AG04449 (cell line): ENCODE measurements at places on chromosomes 13 and 19.
A peak's percentile ranks its signal among the peaks of the same experiment; 100 is the strongest.

- DNase-seq: no peak
These were observed 1163.1 kb downstream of the UQCRFS1 start for GRCh38 chr19:28049875-28050274.

DNA sequence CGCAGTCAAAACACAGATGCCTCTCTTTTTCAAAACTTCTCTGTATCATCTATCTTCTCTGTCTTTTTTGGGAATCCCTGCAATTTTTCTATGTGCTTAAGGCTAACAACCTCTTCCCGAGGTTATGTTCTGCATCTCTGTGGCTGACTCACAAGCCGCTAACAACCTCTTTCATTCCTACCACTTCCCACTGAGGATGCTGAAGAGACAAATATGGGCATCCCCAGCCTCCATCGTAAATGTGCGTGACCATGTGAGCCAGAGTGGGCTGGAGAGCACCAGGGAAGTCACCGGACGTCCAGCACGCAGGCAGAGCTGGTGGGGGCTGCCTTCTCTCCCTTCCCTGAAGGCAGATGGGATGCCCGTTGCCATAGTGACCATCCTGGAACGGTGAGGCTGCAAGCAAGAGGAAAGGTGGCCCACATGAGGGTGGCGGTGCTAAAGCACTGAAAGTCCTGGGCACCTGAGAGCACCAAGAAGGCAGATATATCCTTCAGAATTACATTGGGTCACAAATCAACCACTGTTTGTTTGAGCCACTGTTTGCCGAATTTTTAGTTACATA, 122.8 kb downstream of the SHISA2 start:
- DNase-seq: no peak

DNA sequence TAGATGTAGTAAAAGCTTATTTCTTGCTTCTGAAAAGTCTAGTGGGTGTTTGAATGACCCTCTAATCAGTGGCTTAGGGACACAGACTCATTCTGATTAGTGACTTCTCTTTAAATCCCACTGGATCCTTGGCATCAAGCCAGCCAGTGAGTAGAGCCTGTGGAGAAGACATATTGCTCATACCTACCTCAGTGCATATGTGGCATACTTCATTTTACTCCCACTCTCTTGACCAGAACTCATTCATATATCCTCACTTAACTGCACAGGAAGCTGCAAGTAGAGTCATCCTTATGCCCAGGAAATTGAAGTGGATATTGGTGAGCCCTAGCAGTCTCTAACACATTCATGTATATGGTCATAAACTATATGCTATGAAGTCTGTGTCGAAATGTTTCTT, 148.3 kb downstream of the PDS5B start:
- DNase-seq: peak; percentile 34

GRCh38 chr13:31043957-31044356, 111.5 kb downstream of the TEX26 start:
- no peak for DNase-seq

GRCh38 chr13:20127262-20127561, 33.6 kb downstream of the GJA3 start:
- DNase-seq: no peak

- no peak for DNase-seq
These were observed 367.6 kb downstream of the DNAJC15 start for GRCh38 chr13:43391036-43391435.

- no peak for DNase-seq
These were observed 38.2 kb downstream of the ARRDC2 start for GRCh38 chr19:18046059-18046718.

GRCh38 chr19:47106821-47107201, 6.8 kb downstream of the ZC3H4 start:
- no peak for DNase-seq

GRCh38 chr19:5827342-5827890, 12.1 kb downstream of the FUT6 start:
- DNase-seq: no peak

- DNase-seq: no peak
These were observed 142.0 kb downstream of the ZNF737 start for GRCh38 chr19:20423381-20424197.

DNA sequence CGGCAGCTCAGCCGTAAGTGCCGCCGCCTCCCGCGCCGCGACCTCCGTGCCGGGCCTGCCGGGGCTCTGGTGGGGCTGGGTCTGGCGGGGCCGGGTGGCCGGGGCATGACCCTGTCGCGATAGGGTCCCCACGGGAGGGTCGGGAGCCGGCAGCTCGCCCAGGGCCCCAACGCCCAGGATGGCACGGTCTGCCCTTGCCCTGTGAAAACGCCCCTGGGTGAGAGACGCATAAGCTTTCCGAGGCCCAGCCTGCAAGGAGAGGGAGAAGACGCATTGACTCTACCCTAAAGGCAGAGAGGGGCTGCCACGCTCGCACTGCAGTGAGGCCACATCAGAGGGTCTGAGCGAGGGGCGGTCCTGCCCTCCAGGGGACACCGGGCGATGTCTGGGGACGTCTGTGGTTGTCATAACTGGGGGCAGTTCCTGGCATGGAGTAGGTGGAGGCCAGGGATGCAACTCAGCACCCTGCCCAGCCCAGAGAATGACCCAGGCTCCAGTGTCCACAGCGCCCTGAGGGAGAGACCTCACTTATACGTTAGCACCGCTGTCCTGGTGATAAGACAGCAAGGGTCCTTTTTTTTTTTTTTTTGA, 539 bp downstream of the ZNF554 start:
- no peak for DNase-seq

- DNase-seq: no peak
These were observed 97.3 kb upstream of the SOX1 start for GRCh38 chr13:111969551-111970135.

GRCh38 chr13:106815545-106815944, 247.6 kb upstream of the ARGLU1 start:
- DNase-seq: no peak

DNA sequence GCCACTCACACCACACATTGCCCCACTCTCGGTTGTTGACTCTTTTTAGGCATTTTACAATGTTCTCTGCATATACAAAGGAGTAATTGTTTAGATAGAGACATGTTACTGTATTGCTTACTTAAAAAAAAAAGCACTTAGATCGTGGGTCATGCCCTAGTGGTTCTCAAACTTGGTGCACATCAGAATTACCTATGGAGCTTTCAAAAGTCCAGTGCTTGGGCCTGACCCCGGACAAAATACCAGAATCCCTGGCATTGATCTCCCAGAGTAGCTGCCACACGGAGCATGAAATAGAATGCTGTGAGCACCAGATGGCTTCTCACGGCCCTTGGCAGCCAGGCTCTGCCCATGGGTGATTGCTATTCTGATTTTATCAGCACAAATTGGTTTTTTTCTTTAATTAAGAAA, 20.0 kb downstream of the ACP7 start:
- no peak for DNase-seq

- no peak for DNase-seq
These were observed 37.5 kb upstream of the SACS start for GRCh38 chr13:23470790-23471614.

DNA sequence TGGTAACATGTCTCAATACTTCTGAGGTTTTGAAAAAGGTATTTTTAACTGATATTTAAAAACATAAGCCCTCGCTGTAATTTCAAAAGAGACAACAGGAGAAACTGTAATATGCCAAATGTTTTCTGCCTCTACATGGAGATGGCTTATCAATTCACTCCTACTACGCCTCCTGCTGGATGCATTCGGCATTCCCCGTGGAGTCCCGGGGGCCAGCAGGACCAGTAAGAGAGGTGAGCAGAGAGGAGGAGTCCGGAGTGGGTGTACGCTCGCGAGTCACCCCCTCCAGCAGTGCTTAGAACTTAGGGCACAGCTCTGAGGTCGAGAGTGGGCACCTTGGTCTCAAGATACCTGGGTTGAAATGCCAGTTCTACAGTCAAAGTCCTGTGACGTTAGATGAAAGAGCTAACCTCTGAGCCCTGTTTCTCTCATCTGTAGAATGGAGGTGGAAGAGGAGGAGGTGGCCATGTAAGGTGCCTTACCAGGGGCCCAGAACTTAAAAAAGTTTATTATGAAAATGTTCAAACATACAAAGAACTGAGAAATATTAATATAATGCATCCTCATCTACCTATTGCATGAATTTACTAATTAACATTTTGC, 110.2 kb downstream of the STK24 start:
- DNase-seq: no peak

GRCh38 chr13:74886502-74886901, 595.5 kb downstream of the TBC1D4 start:
- no peak for DNase-seq

GRCh38 chr19:42455621-42456081, 12.9 kb upstream of the CXCL17 start:
- DNase-seq: no peak

DNA sequence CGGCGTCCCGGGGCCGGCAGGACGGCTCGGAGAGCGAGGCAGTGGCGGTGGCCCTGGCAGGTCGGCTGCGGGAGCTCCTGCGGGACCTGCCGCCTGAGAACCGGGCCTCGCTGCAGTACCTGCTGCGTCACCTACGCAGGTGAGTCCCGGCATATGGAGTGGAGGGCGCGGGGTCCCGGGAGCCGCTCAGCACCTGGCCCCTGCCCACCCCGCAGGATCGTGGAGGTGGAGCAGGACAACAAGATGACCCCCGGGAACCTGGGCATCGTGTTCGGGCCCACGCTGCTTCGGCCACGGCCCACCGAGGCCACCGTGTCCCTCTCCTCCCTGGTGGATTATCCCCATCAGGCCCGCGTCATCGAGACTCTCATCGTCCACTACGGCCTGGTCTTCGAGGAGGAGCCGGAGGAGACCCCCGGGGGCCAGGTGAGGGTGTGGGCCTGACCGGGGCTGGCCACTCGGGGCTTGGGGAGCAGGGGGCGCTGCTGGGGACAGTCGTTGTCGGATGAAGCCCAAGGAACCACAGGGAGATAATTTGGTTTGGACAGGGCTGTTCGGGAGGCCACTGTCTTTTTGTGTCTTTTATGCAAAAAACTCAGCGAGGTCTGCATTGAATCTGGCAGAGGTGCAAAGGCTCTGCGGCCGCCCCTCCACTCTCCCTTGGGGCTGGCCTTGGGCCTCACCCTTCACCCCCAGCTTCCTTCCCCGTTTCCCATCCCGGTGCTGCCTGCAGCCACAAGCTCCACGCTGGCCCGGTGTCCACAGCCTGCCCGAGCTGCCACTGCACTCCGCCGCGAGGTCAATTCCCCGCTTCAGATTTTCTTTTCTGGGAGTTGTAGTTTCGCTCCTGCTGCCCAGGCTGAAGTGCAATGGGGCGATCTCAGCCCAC, 12.0 kb downstream of the POLR2E start:
- DNase-seq: no peak

DNA sequence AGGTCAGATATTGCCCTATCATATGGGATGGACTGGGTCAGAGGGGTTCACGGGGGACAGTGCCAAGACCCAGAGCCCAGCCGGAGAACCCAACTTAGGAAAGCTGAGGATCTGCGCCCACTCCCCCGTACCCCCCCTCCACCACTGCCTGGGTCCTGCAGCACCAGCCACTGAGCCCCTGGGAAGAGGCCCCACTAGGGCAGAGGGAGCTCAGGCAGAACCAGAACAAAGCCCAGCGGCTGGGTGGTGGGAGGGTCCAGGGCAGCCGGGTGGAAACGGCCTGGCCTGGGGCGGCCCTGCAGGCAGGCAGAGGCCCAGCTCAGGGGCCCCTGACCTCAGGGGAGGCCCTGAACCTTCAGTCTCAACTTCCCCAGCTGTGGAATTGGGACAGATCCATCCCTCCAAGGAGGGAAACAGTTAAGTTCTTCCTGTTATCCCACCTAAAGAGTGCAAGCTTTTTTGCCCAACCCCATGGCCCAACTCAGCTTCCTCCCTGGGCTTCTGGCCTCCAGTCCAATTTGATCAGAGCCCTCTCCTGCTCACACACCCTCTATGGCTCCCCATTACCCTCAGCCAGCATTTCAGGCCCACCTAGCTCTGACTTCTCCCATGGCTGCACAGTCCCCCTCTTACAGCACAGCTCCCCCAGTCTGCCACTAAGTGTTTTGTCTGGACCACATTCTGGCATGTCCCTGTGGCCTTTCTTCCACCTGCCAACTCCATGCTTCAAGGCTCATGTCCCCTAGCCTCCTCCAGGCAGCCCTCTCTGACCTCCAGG, 3.1 kb downstream of the NR2F6 start:
- no peak for DNase-seq

DNA sequence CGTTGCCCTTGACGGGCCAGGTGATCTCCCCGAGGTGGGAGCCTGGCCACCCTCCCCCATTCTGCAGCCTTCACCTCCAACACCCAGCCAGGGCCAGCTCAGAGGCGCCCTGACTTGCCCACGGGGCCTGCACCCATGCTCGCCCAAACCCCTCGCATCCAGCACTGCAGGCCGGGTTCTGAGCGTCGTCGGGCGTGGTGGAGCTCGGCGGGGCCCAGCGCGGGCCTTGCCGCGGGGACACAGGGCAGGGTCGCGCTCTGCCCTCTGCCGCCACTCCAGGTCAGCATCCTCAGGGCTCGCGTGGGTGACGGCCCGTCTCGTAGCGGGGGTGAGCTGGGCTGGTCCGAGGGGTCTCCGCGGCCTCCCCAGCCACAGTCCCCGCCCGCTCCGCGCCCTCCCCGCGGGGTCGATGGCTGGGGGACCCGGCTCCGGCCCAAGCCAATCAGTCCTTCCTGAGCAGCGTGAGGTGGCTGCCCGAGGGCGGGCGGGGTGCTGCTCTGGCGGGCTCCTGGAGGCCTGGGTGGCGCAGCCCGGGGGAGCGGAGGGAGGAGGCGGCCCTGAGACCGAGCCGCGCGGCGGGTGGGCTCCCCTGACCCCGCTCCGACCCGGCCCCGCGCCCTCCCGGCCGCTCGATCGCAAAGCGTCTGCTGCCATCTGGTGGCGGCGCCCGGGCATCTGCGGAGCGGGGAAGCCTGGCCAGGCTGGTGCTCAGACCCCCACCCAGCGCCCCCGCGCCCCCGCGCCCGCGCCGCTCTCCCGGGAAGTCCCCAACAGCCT, 61.4 kb downstream of the CCNE1 start:
- no peak for DNase-seq

DNA sequence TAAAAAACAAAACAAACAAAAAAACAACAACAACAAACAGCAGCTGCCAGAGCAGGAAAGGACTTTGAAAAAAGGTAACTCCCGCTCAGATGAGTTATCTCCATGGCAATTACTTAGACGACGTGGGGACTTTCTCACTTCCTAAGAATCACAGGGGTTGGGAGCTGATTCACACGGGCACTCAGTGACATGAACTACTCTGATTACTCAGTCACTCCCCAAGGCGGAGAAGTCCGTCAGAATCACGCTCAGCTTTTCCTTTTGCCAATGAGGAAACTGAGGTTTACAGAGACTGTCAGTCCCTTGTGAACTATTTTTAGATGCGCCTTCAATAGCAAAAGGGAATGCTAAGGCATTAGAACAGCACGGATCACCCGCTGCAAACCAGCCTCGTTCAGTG, 32.3 kb upstream of the MATK start:
- no peak for DNase-seq

DNA sequence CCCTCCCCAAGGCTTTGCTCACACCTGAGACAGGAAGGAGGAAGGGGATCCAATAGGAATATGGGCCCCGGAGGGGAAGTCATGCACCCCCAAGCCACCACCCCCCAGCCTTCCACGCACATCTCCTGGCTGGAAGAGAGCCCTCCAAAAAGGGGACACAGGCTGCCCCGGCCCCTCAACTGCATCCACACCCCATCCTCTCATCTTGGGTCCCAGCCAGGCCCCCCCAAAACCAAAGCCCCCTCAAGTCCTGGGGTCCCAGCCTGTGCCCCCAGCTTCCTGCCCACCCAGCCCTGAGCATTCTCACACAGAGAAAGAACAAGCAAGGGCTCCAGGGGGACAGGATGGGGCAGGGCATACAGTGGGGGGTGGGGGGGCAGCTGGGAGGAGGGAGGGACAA, 12.1 kb downstream of the SMIM24 start:
- no peak for DNase-seq

GRCh38 chr13:70107498-70108281, at the start of gene ATXN8OS:
Gene ATXN8OS, plus strand, starts transcription at chr13:70107826.
- no peak for DNase-seq

GRCh38 chr19:38062959-38063761, 156.2 kb downstream of the SIPA1L3 start:
- DNase-seq: no peak

GRCh38 chr19:33503433-33504057, 18.0 kb downstream of the PEPD start:
- no peak for DNase-seq
